ENCODE measurements at places on chromosomes 2 and 18. TPM values are rescaled to one million over a fixed set of nuclear protein-coding genes. Genes with fewer than 3 reads are reported as not detected.

The AFTPH gene
- total RNA-seq, result 32.9 TPM

The RNPEPL1 gene
- total RNA-seq, result 152 TPM

The CYRIA gene
- total RNA-seq, result 0.77 TPM

The COL4A3 gene
- total RNA-seq, result not detected

The TRAF3IP1 gene
- total RNA-seq, result 6.8 TPM

The HOXD12 gene
- not detected for total RNA-seq

The TSPYL6 gene
- total RNA-seq, result not detected

The INPP5D gene
- total RNA-seq, result 152 TPM

The KCNK3 gene
- not detected for total RNA-seq

The ZBTB7C gene
- total RNA-seq, result 0.09 TPM

The SCG2 gene
- 0.12 TPM for total RNA-seq

The ZSWIM2 gene
- total RNA-seq, result not detected

The CYP1B1 gene
- 4.2 TPM for total RNA-seq

The CRYGD gene
- not detected for total RNA-seq

The IL1RL2 gene
- not detected for total RNA-seq

The KCNJ13 gene
- total RNA-seq, result not detected

The RFX8 gene
- 1.0 TPM for total RNA-seq

The C18orf54 gene
- total RNA-seq, result 16.4 TPM

The FMNL2 gene
- total RNA-seq, result 0.56 TPM

The AGXT gene
- not detected for total RNA-seq

The FAM110C gene
- total RNA-seq, result 0.37 TPM

The ALPP gene
- not detected for total RNA-seq

The COBLL1 gene
- not detected for total RNA-seq

The PID1 gene
- total RNA-seq, result not detected

The RAB31 gene
- total RNA-seq, result not detected

The GEN1 gene
- total RNA-seq, result 48.7 TPM

The SERPINB12 gene
- not detected for total RNA-seq

The CAPG gene
- total RNA-seq, result 211 TPM

The MDH1B gene
- 0.23 TPM for total RNA-seq

The RAB17 gene
- total RNA-seq, result not detected

The BUB1 gene
- total RNA-seq, result 126 TPM

The CHCHD5 gene
- 27.8 TPM for total RNA-seq

The G6PC2 gene
- total RNA-seq, result not detected

The ABCB11 gene
- total RNA-seq, result not detected

The GPC1 gene
- total RNA-seq, result 4.5 TPM

The MZT2B gene
- 472 TPM for total RNA-seq

The KLF7 gene
- total RNA-seq, result 6.8 TPM

The PPP1R1C gene
- total RNA-seq, result not detected

The TMEFF2 gene
- not detected for total RNA-seq

The CYTIP gene
- 231 TPM for total RNA-seq

The VWC2L gene
- not detected for total RNA-seq

The PCARE gene
- total RNA-seq, result not detected

The ODC1 gene
- 64.8 TPM for total RNA-seq

The RIT2 gene
- not detected for total RNA-seq

The AQP12B gene
- not detected for total RNA-seq

The TRABD2A gene
- total RNA-seq, result 30.2 TPM

The SLC16A14 gene
- total RNA-seq, result 0.47 TPM

All from activated CD8-positive, alpha-beta memory T cell treated with anti-CD3 and anti-CD28 coated beads, Interleukin-2, amount 10 ng/mL, durations not matched to agents 7 days and 5 days (primary cell).